ENCODE measurements at places on chromosomes 7 and 10. TPM values are rescaled to one million over a fixed set of nuclear protein-coding genes. Genes with fewer than 3 reads are reported as not detected.

Gene FRMPD2
- 0.11 TPM for total RNA-seq

Gene MKI67
- 2.4 TPM for total RNA-seq

Gene KCNH2
- total RNA-seq: 88.9 TPM

Gene KCP
- 0.11 TPM for total RNA-seq

Gene TEX47
- not detected for total RNA-seq

Gene IKZF5
- 9.7 TPM for total RNA-seq

Gene RBP3
- total RNA-seq: not detected

Gene SYCE1
- total RNA-seq: 0.08 TPM

Gene ADK
- 40.6 TPM for total RNA-seq

Gene EBF3
- 6.2 TPM for total RNA-seq

Gene PODXL
- 57.1 TPM for total RNA-seq

Gene GRM3
- total RNA-seq: not detected

Gene SRGN
- total RNA-seq: 37.5 TPM

GRCh38 chr10:105844241-105844640 lies 1203.2 kb downstream of the SORCS3 start:
- no peak for DNase-seq

DNA sequence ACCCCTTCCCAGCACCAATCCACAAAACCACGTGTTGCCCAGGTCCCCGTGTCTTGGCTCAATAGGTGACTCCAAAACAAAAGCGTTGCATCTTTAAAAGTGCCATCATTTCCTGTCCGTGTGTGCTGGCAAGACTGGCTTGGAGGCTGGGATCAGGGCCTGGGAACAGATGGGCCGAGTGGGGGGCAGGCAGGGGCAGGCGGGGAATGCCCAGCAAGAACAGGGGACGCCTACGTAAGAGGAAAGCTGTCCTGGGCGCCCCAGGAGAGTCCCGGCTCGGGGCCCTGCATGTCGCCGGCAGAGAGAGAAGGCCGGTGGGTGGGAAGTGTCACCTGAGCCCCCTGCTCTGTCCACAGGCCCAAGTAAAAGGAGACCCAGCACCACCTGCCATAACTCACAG lies 86.5 kb downstream of the PAXIP1 start:
- no peak for DNase-seq

DNA sequence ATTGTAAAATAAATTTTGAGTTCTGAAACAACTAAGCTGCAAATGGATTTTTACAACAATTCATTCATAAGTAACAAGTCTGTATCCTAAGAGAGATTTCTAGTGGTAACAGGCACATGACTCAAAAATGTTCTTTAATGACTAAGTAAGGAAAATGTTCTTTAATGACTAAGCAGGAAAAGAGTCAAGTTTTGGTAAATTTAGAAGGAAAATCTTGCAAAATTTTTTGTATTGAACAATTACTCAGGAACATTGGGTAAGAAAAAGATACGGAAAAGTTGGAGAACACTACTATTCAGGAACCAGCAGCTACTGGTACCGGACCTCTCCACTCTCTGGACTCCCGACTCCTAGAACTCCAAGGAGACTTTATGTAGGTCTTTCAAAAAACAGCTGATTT lies 33.5 kb downstream of the HYCC1 start:
- DNase-seq: no peak

DNA sequence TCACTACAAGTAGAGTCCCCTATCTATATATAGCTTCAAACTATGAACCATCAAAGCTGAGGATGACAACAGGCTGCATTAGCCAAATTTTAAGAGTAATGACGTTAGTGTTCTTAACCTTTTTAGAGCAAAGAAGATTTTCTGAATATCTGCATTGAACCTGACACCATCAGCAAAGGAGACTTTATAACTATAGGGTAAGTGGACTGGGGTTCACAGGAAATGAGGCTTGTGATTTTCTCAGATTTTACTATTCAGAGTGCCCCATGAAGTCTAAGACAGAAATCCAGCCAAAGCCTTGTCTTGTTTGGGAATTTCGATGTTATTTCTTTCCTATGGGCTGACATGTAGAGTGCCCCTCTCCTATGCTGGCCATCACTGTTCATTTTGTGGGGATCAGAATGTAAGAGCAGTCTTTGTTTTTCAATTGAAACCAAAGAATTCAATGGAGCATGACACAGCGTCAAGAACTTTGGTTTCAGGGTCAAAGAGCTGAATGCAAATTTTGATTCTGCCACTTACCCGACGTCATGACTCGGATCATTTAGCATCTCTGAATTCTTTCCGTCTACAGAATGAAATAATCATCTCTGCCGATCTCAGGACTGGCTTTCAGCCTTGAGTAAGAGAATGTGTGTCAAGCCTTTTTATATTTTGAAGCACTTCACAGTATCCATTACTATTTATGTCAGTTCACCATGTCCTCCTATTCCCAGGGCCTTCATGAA lies 52.7 kb downstream of the DENND11 start:
- DNase-seq: no peak

GRCh38 chr7:155521743-155522398 lies 24.5 kb downstream of the CNPY1 start:
- DNase-seq: no peak

- DNase-seq: no peak
Observed at GRCh38 chr10:12690525-12691126, 310.9 kb downstream of the CCDC3 start.

GRCh38 chr7:153886506-153887441 lies 165.4 kb upstream of the DPP6 start:
- no peak for DNase-seq

GRCh38 chr7:70867513-70867912 lies 264.4 kb upstream of the GALNT17 start:
- no peak for DNase-seq

GRCh38 chr7:45259966-45260646 lies 102.5 kb downstream of the RAMP3 start:
- peak; percentile 77 for DNase-seq

GRCh38 chr10:43598446-43598845 lies 7.8 kb upstream of the ZNF485 start:
- peak; percentile 47 for DNase-seq

GRCh38 chr7:129864042-129864441 lies 88.7 kb downstream of the UBE2H start:
- DNase-seq: no peak

DNA sequence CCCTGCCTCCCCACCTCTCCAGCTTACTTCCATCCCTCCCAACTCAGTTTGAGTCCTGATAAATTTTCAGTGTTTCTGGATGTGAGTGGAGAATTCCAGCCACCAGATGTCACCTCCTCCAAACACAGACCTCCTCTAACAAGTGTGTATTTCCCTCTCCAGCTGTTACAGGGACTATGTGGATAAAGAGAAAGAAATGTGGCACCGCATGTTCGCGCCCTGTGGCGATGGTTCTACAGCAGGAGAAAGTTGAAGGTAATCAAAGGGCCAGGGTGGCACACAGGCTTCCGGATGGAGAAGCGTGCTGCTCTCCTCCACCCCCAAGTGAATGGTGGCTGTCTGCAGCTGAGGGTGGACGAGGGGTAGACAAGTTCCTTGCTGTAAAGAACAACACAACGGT lies 14.7 kb downstream of the FKBP6 start:
- DNase-seq: no peak

- DNase-seq: no peak
Observed at GRCh38 chr10:87983716-87984115, 120.3 kb downstream of the PTEN start.

GRCh38 chr10:43235070-43235900 lies 31.6 kb downstream of the RASGEF1A start:
- peak; percentile 13 for DNase-seq

GRCh38 chr10:10663622-10664021 lies 354.1 kb upstream of the CELF2 start:
- DNase-seq: no peak

GRCh38 chr7:142110098-142110497 lies 1.4 kb upstream of the MGAM2 start:
- no peak for DNase-seq

DNA sequence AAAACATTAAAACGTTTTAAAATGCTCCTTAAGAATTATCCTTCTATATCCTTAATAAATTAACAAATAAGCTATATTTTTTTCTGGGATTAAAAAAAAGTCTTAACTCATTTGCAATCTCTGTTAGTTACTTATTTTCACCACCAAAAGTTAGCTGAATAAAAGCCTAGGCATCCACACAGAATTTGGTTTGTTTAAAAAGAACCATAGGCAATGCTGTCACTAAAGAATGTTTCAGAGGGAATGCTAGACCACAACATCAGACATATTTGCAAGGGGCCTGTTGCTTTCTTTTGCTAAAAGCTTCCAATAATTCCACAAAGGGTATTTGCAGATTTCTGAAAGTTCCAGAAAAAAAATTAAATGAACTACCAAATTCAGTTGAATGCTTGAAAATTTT lies 244.2 kb downstream of the POU6F2 start:
- DNase-seq: no peak

GRCh38 chr7:125055376-125055775 lies 125.8 kb upstream of the POT1 start:
- no peak for DNase-seq

GRCh38 chr10:80408242-80409101 lies at the start of gene PRXL2A:
PRXL2A (plus strand) TSS chr10:80408551; CDS start chr10:80420468, 11,917 bp downstream.
- DNase-seq: peak; percentile 93

DNA sequence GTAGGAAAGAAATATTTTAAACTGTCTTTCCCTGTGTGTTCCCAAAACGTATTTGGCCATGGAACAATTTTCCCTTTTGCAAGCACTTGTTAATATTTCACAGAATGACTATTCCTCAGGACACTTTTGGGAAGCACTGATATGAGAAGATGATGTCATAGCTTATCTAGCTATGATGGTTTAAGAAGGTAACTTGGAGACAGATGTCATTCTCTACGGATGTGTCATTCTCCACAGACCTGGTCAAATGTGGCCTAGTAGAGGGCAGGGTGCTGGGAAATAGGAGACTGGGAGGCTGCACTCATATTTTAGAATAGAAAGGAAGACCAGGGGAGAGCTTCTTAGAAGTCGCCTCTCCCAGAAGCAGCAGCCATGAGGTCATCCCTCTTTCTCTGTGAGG lies 220.7 kb upstream of the GLI3 start:
- no peak for DNase-seq

DNA sequence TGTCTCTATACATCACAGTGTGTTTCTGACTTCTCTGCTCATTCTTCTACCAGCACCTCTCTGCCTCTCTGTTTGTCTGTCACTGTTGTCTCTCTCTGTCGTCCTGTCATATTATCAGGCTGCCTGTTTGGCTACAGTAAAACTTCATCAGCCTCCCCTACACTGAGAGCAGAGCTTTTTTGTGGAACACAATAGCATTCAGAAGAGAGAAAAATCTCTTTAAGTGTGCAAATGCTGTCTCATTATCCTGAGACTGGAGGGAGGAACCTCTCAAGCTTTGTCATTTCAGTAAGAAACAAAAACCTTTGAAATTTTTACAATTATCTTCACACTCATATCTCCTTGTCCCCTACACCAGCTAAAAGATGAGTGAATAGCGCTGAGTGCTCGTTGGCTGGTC lies 148.4 kb downstream of the PLPP4 start:
- DNase-seq: no peak

DNA sequence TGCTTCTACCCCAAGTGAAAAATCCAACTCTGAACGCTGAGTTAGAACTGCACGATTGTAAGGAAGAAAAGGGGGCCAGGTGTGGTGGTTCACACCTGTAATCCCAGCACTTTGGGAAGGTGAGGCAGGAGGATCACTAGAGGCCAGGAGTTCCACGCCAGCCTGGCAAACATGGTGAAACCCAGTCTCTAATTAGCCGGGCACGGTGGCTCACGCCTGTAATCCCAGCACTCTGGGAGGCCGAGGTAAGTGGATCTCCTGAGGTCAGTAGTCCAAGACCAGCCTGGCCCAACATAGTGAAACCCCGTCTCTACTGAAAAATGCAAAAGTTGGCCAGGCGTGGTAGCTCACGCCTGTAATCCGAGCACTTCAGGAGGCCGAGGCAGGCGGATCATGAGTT lies 9.0 kb downstream of the GUSB start:
- no peak for DNase-seq

GRCh38 chr7:82156893-82157292 lies 286.7 kb downstream of the CACNA2D1 start:
- no peak for DNase-seq

DNA sequence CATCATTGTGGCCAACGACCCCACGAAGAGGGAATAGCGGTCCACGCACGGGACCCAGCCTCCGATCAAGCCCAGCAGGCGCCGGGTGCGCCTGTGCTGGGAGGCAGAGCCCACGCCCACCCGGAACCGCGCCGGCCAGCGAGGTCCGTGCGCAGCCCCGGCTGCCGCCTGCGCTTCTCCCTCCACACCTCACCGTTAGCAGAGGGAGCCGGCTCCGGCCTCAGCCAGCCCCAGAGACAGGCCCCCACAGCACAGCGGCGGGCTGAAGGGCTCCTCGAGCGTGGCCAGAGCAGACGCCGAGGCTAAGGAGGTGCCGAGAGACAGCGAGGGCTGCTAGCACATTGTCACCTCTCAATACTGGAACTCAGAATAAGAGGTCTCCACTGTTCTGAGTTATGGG lies 3.6 kb downstream of the ITPRID1 start:
- DNase-seq: no peak

- no peak for DNase-seq
Observed at GRCh38 chr10:97975598-97975997, 54.8 kb downstream of the CRTAC1 start.

DNA sequence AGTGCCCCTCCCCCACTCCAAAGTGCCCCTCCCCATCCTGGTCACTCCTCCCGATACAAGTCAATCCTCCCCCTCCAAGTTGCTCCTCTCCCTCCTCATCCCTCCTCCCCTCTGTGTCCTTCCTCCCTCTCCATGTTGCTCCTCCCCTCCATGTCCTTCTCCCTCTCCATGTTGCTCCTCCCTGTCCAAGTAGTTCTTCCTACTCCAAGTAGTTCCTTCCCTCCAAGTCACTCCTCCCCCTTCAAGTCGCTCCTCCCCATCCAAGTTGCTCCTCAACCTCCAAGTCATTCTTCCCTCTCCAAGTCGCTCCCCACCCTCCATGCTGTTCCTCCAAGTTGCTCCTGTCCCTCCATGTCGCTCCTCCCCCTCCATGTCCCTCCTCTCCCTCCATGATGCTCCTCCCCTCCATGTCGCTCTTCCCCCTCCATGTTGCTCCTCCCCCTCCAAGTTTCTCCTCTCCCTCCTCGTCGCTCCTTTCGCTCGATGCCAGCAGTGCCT lies 8.6 kb upstream of the WBP1L start:
- peak; percentile 48 for DNase-seq

All from Right ventricle myocardium superior (tissue), 1 donor.